AG20443 (cell line): ENCODE measurements at places on chromosomes 13 and 19.

DNA sequence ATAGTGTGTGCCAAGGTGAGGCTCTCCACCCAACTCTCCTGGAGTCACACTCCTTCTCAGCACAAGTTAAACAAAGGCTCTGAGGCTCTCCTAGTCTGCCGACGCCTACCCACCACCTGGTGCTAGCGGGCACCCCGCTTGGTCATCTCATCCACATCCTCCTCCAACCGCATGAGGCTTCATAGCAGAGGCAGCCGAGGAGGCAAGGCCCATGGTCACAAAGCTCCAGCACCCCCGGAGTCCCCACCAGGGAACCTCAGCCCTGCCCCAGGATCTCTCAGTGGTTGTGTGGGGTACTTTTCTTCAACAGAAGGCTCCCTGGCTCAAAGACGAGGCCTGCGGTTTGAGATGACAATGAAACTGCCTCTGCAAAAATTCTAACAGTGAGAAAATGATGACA, 43.0 kb downstream of the STK24 start:
- DNase-seq, result no peak

GRCh38 chr13:83907196-83907989, 25.1 kb upstream of the SLITRK1 start:
- no peak for DNase-seq

- DNase-seq, result no peak
These were observed 296.5 kb downstream of the LMO7 start for GRCh38 chr13:75932636-75933035.

DNA sequence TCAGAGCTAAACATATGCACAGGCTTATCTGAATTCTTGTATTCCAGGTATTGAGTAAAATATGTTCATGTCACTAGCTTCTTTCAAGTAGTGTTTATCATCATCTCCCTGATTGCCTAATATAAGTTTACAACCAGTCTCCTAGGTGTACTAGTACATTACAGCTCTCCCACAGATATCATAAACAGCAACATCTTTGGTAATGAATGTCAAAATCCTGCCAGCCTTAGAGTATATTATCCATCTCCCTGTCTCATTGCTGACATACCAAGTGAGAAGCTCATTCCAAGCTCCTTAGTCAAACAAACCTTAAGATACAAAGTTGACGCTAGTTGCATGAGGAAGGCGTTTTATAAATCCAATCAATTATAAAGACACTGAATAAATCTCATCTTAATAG, 689.1 kb upstream of the GPC6 start:
- no peak for DNase-seq

DNA sequence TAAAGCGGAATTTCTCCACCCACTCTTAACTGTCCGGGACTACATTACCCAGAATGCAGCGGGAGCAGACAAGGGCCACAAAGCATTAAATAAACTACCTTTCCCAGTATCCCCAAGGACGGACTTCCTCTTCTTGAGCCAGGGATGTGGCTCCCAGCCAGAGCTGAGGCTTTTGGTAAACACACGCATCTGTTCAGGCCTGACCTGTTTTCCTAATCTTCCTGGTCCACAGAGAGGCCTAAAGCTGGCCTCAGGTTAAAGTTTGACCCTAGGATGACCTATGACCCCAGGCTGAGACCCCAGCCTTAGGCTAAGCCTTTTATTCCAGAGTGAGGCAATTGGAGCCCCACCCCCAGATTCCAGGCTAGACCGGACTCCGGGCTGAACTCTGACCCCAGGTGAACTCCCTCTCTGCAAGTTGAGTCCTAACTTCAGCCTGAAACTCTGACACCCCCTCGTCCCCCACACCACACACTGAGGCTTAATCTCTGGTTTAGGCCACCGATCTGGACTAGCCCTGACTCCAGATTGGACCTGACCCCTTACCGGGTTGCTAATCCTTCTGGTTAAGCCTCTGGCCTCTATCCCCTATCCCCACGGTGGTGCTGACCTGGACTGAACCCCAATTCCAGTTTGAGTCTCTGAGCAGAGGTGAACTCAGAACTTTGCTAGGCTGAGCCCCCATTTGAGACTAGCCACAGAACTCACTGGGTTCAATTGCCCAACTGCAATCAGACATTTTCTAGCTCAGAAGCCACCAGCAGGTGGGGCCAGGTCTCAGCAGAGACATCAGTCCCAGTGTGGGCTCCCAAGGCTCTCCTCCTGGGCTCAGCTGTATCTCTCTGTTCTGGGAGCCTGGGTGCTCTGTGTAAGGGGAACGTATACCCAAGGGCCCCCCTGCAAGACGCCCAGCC, 750 bp upstream of the GPR108 start:
- DNase-seq, result peak; percentile 62

DNA sequence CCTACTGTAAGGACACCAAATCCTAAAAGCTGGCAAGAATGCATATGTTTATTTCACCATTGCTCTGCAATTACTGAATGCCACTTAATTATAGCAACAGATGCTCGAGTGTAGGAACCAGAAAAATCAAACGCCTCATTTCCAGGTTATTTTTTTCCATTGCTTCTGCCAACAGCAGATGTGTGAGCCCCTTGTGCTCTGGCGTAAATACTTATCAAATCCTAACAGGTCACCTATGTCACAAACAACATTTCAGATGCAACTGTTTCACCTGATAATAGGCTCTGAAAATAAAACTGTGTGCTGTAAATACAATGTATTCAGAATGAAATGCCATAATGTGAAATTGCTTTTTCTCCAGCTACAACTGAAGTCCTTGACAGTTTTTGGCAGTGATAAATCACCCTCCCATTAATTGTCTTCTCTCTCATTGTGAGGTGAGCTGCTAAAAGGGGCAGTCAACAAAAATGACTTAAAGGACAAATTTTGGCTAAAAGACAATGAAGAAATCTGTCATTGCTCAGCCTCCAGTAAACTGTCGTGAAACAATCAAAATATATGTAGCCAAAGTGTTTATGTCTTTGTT, 344.0 kb downstream of the DACH1 start:
- DNase-seq, result no peak

DNA sequence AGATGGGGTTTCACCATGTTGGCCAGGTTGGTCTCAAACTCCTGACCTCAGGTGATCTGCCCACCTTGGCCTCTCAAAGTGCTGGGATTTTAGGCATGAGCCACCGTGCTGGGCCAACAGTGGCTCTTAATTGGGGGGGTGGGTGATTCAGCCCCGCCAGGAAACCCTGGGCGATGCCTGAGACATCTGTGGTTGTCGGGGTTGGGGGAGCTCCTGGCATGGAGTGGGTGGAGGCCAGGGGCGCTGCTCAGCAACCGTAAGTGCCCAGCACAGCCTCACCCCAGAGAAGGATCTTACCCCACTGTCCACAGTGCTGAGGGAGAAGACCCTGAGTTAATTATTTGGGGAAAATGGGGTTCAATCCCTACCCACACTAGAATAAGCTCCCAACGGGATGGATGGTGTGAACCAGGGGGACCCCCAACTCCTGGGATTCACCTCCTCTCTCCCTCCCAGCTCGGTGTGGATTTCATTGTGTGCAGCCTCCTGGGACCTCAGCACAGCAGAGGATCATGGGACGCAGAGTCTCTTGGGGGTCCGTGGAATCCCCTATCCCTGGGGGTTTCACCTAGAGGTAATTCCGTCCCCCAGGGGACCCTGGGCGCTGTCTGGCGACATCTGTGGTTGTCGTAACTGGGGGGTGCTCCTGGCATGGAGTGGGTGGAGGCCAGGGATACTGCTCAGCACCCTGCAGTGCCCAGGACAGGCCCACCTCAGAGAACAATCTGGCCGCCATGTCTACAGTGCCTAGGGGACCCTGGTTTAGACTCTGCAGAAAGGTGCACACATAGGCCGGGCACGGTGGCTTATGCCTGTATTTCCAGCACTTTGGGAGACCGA, 68.9 kb downstream of the GADD45B start:
- DNase-seq, result no peak

DNA sequence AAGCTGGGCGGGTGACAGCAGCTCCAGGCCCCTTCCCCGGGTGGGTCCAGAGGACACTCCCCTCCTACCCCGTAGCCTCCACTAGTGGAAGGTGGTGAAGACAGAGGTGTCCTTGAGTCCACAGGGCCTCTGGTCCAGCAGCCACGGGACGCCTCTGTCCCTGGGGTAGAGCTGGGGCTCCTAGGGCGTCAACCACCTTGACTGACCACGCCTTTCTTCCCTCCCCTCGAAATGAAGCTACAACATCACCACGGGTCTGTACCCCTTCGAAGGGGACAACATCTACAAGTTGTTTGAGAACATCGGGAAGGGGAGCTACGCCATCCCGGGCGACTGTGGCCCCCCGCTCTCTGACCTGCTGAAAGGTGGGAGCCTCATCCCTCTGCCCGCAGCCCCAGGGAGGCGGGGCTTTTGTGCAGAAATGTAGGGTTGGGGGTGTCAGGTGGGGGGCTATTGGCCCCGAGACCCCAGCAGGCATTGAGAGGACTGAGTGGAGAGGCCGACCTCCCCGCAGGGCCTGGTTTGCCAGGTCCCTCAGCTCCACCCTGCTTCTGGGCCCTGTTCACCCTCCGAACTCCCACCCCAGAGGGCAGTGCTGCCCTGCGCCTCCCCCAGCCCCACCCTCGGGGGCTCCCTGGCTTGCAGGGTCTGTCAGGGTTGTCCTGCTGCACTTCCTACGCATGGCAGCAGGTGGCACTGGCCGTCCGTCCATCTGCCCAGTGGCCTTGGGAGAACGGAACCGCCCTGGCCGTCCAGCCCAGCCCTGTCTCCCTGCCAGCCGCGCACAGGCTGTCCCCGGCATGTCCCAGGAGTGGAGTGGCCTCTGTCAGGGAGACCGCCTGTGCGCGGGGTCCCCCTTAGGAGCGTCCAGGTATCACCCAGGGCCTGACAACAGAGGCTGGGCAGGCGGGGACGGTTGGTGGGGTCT, 15.7 kb downstream of the STK11 start:
- peak; percentile 84 for DNase-seq

GRCh38 chr13:80196756-80197155, 144.2 kb downstream of the SPRY2 start:
- peak; percentile 39 for DNase-seq

DNA sequence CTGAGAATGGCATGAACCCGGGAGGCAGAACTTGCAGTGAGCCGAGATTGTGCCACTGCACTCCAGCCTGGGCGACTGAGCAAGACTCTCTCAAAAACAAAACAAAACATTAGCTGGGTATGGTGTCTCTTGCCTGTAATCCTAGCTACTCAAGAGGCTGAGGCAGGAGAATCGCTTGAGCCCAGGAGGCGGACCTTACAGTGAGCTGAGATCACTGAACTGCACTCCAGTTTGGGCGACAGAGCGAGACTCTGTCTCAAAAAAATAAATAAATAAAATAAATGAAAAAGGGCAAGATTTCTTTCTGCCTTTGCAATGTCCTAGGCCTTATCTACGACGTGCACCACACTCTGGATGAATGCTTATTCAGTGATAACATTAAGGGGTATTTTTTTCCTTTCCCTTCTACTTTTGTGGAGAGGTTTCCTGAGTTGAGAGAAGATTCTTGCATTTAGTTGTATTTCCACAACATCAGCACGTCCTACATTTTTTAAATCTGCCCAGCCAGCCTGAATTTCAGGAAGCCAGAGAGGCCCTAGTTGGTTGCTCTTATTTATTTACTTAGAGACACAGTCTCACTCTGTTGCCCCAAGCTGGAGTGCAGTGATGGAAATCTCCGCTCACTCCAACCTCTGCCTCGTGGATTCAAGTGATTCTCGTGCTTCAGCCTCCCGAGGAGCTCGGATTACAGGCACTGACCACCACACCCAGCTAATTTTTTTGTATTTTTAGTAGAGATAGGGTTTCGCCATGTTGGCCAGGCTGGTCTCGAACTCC, 26.1 kb upstream of the OR1M1 start:
- no peak for DNase-seq

- no peak for DNase-seq
These were observed 488 bp upstream of the EEF2 start for GRCh38 chr19:3985643-3986259.

DNA sequence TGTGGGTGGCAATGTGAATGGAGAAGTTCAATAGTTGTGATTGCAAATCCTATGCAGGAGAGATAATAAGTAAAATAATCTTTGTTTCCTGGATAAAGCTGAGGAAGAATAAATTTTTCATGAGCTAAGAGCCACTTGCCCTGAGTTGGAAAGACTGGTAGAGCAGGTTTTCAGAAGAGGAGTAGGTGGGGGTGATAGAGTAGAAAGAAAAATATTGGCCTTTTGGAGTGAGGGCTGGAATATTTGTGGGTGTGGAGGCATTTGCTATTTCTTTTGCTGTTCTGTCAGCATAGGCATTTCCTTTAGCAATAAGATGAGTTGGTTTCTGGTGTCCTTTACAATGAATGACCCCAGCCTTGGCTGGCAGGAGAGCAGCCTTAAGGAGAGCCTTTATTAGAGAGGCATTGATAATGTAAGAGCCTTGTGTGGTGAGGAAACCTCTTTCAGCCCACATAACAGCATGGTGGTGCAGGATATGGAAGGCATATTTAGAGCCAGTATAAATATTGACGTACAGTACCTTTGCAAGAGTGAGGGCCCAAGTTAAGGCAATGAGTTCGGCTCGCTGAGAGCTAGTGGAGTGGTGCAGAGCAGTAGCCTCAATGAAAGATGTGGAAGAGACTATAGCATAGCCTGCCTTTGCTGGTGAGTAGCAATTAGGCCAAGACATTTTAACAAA, 11.6 kb upstream of the ZNF431 start:
- DNase-seq, result no peak

DNA sequence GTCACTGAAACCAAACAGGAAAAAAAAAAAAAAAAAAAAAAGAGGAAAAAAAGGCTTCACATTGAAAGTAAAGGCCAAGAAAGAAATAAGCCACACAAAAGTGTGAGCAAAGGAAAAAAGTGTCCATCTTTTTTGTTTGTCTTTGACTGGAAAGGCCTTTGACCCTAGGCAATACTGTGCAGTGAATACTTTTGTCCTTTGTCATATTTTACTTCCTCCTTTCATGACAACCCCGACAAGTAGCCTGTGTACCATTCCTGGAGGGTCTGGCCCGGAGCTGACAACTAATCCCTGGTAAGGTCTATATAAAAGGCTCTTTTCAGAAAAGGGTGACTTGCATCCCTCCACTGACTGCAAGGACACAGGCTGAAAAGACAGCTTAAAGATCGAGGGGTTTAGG, 12.9 kb upstream of the MICU2 start:
- no peak for DNase-seq

DNA sequence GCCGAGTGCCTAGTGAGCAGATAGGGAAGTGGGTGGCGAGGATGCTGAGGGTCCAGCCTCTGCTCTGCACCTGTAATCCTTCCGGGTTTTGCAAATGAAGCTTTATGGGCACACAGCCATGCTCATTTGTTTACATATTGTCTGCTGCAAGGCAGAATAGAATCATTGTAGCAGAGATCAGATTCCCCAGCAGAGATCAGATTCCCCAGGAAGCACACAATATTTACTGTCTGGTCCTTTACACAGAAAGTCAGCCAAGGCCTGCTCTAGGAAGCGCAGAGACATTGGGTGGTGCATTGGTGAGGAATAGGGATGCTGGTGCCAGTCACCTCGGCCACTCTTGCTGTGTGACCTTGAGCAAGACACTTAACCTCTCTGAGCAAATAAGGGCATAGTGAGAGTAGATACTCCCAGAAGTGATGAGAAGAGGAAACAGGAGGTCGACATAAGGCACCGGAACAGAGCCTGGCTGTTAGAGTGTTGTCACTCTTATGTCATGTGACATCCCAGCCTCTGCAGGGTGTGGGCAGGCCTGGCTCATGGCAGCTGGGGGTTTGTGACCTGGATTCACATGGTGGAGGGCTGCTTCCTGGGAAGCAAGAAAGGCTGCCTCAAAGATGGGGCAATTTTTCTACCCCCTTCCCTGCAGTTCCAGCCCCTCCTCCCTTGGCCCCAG, 25.6 kb downstream of the CARM1 start:
- no peak for DNase-seq

- no peak for DNase-seq
These were observed 34.1 kb downstream of the CRTC1 start for GRCh38 chr19:18717601-18718000.

GRCh38 chr13:73038064-73038463, 20.7 kb upstream of the KLF5 start:
- DNase-seq, result no peak

GRCh38 chr13:75812751-75813181, 176.6 kb downstream of the LMO7 start:
- no peak for DNase-seq
